ENCODE measurements at places on chromosomes 12 and 14.

- DNase-seq = no peak
Observed at GRCh38 chr12:132238884-132239283, 90.5 kb downstream of the GALNT9 start.

GRCh38 chr14:46404865-46405811 lies 246.4 kb downstream of the RPL10L start:
- DNase-seq = no peak

DNA sequence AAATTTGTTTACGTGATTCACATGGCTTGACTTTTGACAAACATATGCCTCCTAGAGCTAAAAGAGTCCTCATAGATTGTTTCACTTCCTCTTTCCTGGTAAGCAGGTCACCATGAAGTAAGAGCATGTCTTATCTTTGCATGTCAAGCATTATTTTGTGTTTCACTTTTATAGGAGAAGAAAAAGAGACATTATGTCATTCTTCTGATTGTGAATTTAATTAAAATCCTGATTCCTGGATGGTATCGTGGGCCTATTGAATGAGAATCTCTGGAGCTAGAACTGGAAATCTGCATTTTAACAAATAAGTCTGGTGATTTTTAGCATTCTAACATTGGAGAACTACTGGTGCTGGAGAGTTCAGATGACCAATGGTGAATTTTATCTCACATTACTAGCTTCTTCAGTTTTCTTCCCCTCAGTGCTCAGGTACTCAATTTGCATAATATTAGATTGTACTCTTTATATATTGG lies 218.6 kb upstream of the ATP2B1 start:
- DNase-seq = no peak

- no peak for DNase-seq
Observed at GRCh38 chr14:49881350-49882001, 11.4 kb upstream of the ARF6 start.

DNA sequence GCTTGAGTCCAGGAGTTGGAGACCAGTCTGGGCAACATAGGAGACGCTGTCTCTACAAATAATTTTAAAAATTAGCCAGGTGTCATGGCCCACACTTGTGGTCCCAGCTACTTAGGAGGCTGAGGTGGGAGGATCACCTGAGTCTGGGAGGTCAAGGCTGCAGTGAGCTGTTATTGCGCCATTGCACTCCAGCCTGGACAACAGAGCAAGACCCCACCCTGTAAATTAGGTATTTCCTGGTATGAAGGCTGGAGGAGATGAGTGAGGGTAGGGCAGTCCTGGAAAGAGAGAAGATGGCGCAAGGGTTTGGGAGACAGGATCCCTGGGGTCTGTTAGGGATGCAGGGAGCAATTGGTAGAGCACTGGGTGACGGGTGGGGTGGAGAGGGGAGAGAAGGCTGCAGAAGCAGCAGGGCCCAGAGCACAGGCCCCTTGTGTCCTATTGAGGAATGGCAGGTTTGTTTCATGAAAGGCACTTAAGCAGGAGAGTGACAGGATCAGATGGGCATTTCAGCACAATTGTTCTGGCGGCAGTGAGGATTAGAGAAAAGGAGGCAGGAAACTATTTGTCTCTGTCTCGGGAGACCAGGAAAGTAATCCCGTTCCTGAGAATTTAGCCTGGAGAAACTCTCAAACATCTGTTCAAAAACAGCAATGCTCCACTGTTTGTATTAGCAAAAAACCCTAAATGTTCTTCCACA lies 47.2 kb upstream of the KTN1 start:
- DNase-seq = peak; percentile 41

DNA sequence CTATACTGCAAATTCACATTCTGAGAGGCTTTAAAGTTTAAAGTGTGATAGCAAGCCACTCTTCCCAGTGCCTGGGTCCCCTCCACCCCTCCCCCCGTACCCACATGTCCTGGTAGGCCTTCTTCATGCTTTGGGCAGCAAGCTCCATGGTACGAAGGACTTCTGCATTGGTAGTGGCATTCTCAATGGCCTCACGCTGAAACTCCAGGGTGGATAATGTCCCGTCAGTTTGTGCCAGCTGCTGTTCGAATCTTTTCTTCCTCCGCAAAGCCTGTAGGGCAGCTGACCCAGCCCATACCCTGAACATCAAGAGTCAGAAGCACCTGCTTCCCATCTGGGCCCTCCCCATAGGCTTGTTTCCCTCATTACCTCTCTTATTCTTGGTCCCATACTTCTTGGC lies 2.0 kb downstream of the CHMP4A start:
- DNase-seq = no peak

DNA sequence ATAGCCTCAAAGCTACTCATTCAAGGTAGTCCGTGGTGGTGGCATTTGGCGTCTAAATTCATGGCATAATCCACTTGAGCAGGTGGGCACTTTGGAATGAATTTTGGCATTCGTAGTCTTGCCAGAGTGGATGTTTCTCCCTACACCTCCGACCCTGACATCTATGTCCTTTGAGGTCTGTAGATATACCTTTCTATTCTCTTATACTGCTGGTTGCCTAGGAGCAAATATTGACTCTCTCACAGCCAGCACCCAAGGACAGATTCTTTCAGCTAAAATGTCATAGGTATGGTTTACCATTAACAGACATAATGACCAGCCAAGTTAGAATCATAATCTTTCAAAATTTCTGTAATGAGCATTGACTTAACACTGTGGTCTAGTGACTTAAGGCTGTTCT lies 47.4 kb upstream of the FLRT2 start:
- DNase-seq = no peak

GRCh38 chr12:46131732-46132469 lies 136.9 kb downstream of the SLC38A1 start:
- no peak for DNase-seq
